ENCODE measurements at places on chromosomes 5 and 9.

GRCh38 chr5:160692271-160692670, 159.7 kb downstream of the ATP10B start:
- no peak for DNase-seq

DNA sequence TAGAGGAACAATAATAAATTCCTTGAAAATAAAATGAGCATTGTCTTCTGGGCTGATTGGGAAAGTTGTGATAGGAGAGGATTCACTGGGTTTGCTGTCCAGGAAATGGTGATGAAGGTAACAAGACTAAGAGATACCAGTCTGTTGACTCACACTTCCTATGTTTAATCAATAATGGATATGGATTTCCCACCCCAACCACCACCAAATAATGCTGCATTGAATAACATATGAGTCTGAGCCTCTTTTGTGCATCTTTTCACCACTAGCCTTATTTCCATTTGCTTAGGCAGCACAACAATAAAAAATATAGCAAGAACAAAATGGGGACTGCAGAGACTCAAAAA, 120.2 kb upstream of the NFIB start:
- DNase-seq, result no peak

- no peak for DNase-seq
Observed at GRCh38 chr5:130514984-130515690, 610.9 kb downstream of the CHSY3 start.

GRCh38 chr9:86903734-86904085, 43.6 kb downstream of the GAS1 start:
- no peak for DNase-seq

- no peak for DNase-seq
Observed at GRCh38 chr9:4519604-4520003, 29.3 kb downstream of the SLC1A1 start.

GRCh38 chr5:68265347-68265746, 49.8 kb downstream of the PIK3R1 start:
- no peak for DNase-seq

DNA sequence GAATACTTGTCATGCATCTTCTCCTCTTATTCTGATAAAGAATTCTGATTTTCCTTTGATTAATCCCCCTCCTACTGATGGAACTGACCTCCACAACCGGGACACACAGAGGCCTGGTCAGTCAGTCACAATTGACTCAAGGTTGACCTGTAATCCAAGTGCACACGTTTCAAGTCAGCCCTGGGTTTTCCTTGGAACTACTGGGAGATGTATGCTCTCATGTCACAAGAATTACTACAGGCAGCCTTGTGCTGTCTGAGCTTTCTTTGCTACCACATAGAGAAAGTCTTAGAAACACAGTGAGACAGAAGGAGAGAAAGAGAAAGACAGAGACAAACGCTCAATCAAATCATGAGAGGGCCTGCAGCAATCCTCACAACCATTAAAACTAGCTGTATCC, 345.8 kb downstream of the PDE4D start:
- no peak for DNase-seq

All from mesothelial cell of epicardium (in vitro differentiated cells).